Activated CD8-positive, alpha-beta memory T cell treated with anti-CD3 and anti-CD28 coated beads for 1 hour (primary cell): ENCODE measurements at places on chromosomes 5 and 9.

GRCh38 chr5:145803112-145804004 is 31.8 kb downstream of the PRELID2 start:
- DNase-seq: no peak

- no peak for DNase-seq
Measured at GRCh38 chr5:78755822-78756429, 107.4 kb upstream of the LHFPL2 start.

DNA sequence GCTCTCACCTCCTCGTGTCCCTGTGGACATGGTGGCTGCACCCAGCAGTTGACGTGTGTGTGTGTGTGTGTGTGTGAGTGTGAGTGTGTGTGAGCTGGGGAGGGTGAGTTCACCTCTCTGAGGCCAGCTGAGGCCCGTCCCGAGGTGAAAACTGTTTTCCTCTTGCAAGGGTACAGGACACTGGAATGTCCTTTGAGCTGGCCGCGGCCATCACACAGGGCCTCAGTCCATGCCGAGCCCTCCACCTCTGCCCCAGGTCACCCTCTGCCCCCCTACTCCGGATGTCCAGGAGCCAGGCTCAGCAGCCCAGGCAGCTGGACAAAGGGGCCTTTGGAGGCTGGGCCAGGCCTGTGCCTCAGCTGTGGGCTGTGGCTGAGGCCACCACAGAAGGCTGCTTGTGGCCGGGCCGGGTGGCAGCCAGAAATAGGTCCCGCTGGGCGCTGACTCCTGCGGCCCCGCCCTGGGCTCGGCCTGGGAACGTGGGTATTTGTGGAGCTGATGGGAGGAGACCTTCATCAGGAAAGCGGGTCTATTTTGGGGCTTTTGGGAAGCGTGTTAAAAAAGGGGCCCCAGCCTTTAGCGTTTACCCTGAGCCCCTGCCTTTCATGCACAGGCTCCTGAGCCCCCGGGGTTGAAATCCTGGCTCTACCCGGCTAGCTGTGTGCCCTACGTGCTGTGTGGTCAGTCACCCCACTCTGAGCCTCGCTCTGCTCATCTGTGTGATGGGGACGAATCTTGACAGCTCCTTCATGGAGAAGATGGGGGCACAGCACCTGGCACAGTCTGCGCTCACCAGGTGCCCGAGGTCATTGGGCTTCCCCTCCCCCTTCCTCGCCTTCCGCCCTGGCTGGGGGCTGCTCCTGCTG is 75.1 kb upstream of the IER5L start:
- DNase-seq: no peak

- DNase-seq: no peak
Measured at GRCh38 chr9:95284162-95285080, 33.1 kb downstream of the FANCC start.

DNA sequence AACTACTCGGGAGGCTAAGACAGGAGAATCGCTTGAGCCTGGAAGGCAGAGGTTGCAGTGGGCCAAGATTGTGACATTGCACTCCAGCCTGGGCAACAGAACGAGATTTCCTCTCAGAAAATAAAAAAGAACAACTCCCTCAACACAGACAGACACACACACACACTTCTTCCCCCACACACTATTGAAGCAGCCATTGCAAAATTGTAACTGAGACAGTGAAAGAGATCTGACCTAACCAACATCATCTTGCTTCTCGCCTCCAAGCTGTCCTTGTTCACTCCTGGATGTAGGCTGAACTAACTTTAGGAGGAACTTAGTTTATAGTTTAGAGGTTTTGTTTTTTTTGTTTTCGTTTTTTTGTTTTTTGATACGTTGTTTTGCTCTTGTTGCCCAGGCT is 13.0 kb upstream of the PLIN2 start:
- DNase-seq: no peak

DNA sequence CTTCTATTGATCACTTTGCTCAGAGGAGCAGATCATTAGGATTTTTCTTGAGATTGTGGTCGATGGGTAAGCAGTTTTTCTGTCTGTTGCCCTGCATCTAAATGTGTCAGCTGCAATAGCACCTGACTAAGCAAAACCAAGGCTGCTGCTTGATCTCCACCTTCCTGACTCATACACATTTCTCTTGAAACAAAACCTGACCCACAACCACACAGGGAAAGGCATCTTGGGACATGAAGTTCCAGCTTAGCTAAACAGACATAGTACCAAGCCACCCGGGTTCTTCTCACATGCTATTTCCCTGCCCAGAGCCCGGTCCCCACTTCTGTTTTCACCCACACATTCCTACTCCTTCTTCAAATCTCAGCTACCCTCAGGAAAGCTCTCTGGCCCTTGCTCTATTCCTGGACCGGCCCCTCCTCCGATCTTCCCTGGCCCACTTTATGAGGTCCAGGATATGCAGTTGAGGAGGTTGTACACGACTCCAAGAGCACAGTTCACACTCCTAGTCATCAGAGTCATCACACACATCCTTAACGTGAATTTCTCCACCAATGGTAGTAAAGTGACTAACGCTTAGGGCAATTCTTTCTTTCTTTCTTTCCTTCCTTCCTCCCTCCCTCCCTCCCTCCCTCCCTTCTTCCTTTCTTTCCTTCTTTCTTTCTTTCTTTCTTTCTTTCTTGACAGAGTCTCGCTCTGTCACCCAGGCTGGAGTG is 16.0 kb upstream of the ZBTB43 start:
- no peak for DNase-seq

DNA sequence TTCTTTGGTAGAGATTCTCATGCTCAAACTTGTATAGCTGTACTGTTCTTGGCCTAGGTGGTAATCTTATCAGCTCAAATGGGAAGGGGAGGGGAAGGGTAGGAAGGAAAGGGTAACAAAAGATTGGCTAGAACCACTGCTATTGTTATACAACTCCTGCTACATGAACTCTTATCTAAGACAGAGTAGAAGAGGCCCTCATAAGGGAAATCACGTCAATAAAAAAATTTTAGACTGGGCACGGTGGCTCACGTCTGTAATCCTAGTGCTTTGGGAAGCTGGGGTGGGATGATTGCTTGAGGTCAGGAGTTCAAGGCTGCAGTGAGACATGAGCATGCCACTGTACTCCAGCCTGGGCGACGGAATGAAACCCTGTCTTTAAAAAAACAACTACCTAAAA is 15.9 kb downstream of the STOM start:
- DNase-seq: no peak

GRCh38 chr5:113213551-113214425 is 221.0 kb downstream of the TSSK1B start:
- no peak for DNase-seq

GRCh38 chr5:102866237-102866600 is 111.1 kb downstream of the PAM start:
- no peak for DNase-seq

DNA sequence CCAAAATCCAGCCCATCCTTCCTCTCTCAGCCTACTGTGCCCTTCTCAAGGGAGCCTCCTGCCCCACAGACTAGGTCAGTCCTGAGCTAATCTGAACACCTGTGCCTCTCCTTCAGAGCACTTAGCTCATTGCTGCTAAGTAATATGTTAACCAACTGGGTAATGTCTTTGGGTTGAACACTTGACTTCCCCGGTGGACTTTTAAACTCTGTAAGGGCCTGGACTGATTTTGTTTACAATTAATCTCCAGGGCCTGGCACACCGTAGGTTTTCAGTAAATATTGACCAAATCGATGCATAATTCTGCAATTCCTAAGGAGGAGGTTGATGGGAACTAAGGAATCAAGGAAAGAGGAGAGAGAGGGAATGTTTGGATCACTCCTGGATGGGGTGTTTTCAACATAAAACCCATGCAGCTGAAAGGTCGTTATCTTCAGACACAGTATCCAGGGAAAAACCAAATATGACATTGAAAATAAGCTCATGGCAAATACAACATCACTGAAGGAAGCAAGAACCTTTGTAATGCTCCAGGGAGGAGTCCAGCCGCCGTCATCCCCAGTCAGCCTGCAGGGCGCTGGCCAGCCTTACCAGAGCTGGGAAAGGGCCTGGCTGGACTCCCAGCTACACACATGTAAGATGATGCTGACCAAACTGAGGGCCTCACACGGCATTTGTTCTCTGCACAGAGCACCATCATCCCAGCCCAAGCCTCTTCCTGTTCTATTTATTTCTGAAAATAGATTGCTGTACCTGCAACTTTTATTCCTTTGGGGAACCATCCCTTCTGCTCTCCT is 166.3 kb downstream of the C5orf15 start:
- no peak for DNase-seq

GRCh38 chr9:73423891-73424290 is 272.2 kb downstream of the ANXA1 start:
- no peak for DNase-seq

- no peak for DNase-seq
Measured at GRCh38 chr5:150017226-150018005, 16.9 kb downstream of the HMGXB3 start.

DNA sequence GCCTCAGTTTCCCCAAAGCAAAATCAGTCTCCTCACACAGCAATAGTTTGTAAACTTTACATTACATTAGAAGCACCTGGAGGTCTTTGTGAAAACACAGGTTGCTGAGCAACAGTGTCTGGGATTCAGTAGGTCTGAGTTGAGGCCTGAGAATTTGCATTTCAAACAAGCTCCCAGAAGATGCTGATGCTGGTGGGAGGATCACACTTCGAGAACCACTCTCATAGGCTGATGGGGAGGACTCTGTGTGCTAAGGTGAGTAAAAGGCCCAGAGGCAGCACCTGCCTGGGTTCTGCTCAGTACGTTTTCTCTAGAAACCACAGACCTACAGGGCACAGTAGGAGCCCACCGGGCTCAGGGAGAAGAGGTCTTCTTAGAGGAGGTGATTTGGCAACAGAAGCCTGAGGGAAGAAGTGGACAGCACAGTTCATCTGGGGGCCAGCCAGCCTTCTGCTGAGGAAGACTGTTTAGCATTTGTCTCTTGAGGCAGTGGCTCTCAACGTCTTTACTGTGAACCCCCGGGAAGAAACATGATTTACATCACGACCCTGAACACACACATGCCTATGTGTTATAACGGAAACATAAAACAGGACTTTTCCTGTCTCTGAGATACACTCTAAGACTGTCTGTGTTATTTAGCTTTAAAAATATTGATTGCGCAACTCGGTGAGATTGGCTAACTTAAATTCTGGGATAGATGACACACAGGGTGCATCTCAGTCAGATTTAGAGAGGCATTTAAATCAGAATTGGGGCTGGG is 24.8 kb upstream of the DENND1A start:
- DNase-seq: no peak

DNA sequence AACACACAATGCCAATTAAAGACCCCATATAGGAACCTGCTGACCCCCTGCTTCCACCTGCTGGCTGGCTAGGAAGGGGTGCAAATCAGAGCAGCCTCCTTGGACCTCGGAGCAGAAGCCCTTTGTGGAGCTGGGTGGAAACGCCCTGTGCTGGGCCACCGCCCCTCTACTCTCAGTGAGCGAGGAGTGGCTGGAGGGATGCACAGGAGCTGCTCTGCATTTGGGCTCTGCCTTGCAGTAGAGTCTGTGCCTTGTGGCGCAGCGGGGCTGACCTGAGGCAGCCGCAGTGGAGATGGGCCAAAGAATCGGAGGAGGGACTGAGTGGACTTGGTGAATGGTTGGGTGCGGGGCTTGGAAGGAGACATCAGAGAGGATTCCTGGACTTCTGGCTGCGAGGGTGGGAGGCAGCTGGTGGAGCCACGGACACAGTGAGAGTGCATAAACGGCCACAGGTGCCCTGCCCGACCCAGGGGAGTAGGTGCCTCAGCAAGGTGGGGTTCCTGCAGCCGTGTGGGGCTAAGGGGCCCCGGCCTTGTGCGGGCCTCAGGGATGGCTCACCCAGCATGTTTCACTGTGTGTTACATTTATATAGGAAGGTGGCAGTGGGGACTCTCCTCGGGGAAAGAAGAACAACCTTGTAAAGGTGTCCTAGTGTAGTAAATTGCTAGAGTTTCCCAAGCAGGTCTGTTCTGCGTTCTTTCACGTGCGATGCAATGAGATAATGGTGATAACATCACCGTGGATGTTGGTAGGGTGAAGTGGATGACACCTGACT is 14.1 kb upstream of the IRX4 start:
- DNase-seq: no peak

- no peak for DNase-seq
Measured at GRCh38 chr9:18404434-18405029, 69.4 kb upstream of the ADAMTSL1 start.

- DNase-seq: peak; percentile 18
Measured at GRCh38 chr9:98168941-98169488, 23.4 kb downstream of the CORO2A start.

- no peak for DNase-seq
Measured at GRCh38 chr9:114289106-114289505, 33.8 kb upstream of the ORM1 start.

GRCh38 chr5:142837081-142837725 is 67.0 kb downstream of the ARHGAP26 start:
- DNase-seq: no peak
